Stimulated activated memory B cell treated with anti-CD40 and anti-IgM and Interleukin-4, amounts not matched to agents 10 μg/mL and 1 μg/mL and 100 μg/mL, for 72 hours (primary cell): ENCODE measurements at places on chromosomes 7 and 10.

GRCh38 chr10:43336061-43336460, 35.4 kb upstream of the FXYD4 start:
- ATAC-seq, result no peak

DNA sequence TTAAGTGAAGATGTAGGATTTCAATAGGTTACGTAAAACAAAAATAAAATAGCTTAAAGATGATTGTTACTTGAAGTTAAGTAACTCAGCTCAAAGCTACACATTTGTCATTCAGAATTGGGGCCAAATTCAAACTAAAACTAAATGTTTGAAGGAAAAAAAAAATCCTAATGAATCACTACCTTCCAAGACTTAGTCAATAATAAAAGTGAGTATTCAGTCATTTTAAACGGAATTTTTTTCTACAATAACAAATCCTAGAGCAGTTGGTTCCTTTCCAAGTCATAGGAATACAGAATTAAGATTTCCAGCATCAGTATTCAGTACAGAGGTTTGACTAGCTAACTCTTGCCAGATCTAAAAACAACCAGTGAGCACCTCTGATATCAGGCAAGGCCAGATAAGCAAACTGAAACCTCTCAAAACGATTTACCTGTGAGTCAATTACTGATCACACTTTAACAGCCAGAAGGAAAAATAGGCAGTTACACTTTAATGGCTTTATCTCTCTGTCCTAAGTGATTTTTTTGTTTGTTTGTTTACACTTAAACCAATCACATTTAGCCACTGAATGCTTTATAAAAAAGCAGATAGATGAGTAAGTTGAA, 669.8 kb upstream of the ANKRD30A start:
- ATAC-seq, result no peak

DNA sequence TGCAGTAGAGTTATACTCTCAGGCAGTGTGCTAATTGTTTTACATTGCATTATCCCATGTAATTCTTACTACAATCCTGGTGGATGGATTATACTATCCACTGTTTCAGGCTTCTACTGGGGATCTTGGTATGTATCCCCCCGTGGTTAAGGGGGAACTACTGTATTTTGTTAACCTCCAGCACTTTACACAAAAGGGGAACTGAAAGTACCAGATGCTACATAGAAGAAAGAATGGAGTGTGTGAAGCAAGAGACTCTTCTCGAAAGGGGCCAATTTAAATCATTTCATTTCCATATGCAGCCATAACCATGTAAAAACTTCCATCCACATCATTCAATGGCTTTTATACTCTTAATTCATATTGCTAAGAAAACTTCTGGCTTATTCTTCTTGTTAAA, 69.4 kb downstream of the C1GALT1 start:
- ATAC-seq, result peak; percentile 98

DNA sequence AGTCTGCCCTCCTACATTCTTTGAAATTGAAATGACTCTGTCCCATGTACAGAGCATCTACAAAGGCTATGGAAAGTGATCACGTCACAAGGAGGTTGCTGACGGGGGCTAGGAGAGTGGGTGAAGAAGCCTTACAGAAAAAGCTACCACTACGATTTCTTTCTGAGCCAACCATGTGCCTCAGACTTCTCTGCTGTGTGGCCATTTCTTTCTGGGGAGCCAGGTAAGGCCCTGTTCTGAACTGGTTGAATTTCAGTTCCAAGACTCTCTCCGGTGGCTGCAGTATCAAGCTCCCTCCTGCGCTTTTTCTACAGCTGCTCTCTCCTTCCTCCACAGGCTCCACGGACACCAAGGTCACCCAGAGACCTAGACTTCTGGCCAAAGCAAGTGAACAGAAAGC, 112.5 kb upstream of the PRSS1 start:
- ATAC-seq, result no peak

DNA sequence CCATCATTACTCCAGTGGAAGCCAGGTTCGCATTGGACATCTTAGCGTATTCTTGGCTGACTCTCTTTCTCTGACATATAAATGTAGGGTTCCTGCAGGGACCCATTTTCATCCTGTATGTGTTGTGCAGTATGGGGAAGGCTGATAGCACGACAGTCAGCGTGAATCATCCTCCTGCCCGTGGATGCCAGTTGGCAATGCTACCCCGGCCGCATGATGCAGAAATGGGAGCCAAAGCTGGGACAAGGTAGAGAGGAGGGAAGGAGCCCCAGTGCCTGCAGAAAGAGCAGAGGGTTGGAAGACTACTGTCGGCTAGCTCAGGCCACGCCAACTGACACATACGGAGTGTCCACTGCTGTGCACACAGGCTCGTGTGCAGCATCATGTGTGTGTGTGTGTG, 251.6 kb downstream of the SKAP2 start:
- ATAC-seq, result no peak

GRCh38 chr7:45216181-45216580, 58.6 kb downstream of the RAMP3 start:
- no peak for ATAC-seq

GRCh38 chr7:23135755-23136154, 30.2 kb downstream of the KLHL7 start:
- ATAC-seq, result no peak

DNA sequence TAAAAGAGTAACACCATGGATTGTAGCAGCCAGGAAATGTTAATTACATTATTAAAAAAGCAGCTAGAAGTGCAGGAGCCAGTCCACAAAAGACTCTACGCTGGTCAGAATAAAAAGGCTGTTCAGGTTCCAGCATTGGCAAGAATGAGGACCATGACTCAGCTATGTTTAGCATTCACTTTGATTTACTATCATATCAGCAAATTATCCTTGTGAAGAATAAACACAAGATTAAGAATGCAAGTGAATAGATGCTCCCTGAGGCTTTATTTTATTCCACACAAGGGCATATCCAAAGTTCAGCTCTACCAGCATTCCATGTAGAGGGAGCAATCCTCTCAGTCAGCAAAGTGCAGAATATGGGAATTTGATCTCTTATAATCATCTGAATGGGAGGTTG, 13.6 kb downstream of the DGKB start:
- no peak for ATAC-seq

DNA sequence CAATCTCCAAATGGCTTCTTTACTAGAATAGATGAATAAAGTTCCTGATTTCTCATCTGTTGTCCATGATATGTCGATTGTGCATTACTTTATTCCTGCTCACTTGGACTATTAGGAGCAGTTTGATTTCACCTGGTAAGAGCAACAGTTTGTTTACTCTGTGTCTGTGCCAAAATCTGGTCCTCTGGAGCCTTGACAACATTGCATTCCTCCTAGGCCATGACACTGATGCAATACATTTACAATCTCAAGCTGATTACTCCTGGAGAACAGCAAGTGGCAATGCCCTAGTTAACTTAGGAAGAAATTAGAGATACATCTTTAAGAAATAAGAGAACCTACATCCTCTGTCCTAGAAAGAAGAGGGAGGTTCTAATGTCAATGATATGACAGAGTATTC, 71.8 kb downstream of the SGCE start:
- ATAC-seq, result no peak
